ENCODE measurements at places on chromosomes 1 and 21. TPM values are rescaled to one million over a fixed set of nuclear protein-coding genes. Genes with fewer than 3 reads are reported as not detected.

Gene LCE1E
- not detected for total RNA-seq

Gene FOXO6
- total RNA-seq, result 5.7 TPM

DNA sequence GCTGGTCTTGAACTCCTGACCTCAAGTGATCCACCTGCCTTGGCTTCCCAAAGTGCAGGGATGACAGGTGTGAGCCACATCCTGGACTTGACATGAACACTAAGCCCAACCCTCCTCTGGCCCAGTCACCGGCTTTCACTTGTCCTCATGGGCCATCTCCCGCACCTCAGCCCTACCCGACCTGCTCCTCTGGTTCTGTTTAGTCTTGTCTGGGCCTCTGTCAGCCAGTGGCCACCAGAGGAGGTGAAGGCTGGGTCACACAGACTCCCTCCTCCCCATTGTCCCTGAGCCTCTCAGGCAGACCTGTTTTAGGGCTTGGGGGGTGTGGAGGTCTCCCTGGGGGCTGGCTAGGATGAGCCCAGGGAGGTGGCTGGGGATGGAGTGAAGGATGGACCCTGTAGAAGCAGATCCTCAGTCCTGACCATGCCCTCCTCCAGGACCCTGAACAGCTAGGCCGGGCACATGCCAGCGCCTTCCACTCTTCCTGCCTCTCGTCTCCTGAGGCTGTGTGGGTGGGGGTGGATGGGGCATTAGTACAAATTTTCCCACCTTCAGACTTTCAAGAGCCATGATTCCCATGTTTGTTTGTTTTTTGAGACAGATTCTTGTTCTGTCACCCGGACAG is 26.1 kb upstream of the UMODL1 start:
- peaks cover 8% of the 10 kb centered on the region for H3K4me1 ChIP-seq
- DNase-seq, result no peak
- H3K4me3 ChIP-seq, result no peak overlapping the region
- H3K27ac ChIP-seq, result no peak overlapping the region

GRCh38 chr21:36542312-36543101 is 62.6 kb upstream of the CLDN14 start:
- H3K27me3 ChIP-seq, result no peaks in the 10 kb centered on the region
- no peak for DNase-seq
- no peak overlapping the region for H3K27ac ChIP-seq
- H3K36me3 ChIP-seq, result no peaks in the 10 kb centered on the region

DNA sequence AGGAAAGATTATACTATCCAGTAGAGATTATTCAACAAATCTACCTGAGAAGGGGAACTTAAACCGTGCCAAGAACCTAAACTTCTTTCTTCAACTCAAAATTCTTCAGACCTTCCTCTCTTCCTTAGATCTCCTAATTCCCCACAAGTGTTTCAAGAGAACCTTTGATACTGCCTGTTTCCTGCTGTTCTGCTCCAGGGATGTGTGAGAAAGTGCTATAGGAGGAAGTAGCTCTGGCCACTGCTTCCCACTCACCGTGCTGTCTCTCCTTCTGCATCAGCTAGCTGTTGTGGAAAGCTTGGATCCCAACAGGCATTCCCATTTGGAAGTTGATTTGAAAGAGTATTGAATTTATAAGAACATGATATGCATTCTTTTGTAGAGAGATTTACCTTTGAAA is 4.5 kb upstream of the NOS1AP start:
- no peaks in the 10 kb centered on the region for H3K36me3 ChIP-seq
- H3K4me1 ChIP-seq, result no peaks in the 10 kb centered on the region
- no peak overlapping the region for H3K4me3 ChIP-seq

DNA sequence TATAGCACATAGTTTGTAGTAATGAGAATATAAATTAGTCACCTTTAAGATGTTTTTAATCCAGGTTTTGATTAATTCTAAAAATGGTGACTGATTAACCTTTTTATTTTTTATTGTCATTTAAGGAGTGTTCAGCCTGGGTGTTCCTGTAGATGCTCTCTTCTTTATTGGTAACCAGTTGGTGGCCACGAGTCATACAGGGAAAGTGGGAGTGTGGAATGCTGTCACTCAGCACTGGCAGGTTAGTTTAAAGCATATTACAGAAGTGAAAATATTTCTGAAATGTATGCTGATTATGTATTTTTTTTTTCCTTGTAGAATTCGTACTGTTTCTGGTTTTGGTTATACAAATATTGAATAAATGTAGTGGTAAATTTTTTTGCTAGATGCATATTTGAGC is 28.1 kb downstream of the KCTD3 start:
- no peaks in the 10 kb centered on the region for H3K27me3 ChIP-seq
- H3K27ac ChIP-seq, result no peak overlapping the region
- no peak overlapping the region for H3K4me3 ChIP-seq
- no peak for DNase-seq
- H3K4me1 ChIP-seq, result peaks cover 9% of the 10 kb centered on the region
- no peaks in the 10 kb centered on the region for H3K36me3 ChIP-seq

DNA sequence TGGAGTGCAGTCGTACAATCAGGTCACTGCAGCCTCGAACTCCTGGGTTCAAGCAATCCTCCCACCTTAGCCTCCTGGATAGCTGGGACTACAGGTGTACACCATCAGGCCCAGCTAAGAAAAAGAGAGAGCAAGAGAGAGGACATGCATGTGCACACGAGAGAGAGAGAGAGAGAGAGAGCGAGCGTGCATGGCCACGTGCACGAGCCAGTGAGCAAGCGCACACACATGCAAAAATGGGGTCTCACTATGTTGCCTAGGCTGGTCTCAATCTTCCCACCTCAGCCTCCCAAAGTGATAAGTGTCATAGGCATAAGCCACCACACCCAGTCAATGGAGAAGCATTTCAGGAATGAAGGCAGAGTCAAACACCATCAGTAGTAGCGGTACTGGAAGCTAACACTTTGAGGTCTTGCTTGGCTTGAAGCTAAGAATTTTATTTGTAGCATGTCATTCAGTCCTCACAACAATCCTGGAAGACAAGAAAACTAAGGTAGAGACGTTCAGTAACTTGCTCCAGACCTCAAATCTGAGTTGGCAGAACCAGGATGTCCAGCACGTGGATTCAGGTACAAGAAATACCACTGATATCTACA is 14.5 kb downstream of the GNB1 start:
- no peaks in the 10 kb centered on the region for H3K36me3 ChIP-seq
- no peak overlapping the region for H3K27ac ChIP-seq
- H3K4me3 ChIP-seq, result no peak overlapping the region
- no peak for DNase-seq

DNA sequence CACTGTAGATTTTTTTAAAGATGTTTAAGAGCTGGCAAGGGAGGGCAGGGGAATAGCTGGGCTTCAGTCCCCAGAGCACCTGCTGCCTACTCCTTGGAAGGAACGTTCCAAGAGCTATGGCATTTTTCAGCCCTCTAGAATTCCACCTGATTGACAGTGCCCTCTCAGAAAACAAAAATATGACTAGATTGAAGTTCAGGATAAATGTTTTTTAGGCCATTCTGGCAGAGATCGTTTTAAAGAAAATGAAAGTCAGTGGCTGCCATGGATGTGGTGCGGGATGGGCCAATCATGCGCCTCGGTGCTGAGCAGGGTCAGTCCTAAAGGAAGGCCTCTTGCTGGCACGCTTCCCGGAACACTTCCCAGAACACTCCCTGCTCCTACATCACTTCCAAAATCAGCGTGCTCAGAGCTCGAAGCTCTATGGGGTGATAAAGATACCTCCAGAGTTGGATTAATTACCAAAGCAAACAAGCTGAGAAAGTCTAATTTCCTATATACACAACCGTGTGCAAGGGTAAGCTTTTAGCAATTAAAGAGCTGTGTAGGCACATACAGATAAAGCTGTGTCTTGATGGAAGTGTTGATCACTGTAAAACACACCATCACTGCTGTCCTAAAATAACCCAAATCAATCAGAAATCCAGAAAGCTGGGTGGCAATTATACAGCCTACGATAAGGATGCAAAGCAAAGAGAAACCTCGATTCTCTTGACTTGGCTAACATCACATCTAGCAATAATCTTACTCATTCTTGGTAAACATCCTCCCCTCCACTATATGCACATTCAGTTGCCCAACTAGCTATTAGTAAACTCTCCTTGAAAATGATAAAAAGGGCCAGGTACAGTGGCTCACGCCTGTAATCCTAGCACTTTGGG is 34.6 kb downstream of the TGFBR3 start:
- peak; percentile 28 for DNase-seq
- H3K27ac ChIP-seq, result peak overlapping the region; percentile 79
- H3K4me3 ChIP-seq, result peak overlapping the region; percentile 20
